ENCODE measurements at places on chromosomes 2 and 18.

DNA sequence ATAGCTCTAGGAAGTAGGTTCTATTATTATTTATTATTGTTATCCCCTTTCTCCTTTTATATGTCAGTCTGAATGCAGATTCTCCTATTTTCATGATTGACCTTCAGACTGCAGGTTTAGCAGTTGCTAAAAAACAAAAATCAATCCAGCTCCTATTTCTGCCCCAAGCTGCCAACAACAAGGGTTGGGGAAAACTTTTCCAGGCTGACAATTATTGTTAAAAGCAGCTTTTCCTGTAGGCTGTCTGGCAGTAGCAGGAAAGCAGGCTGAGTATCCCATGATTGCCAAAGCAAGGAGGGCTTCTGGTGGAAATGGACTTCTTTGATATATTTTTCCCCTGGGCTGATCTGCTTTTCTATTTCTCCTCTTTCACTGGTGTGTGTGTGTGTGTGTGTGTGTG lies 78.0 kb upstream of the CTLA4 start:
- no peak for DNase-seq

- no peak for DNase-seq
These were observed 78.2 kb downstream of the CELF4 start for GRCh38 chr18:37487400-37487867.

- no peak for DNase-seq
These were observed 86.2 kb downstream of the METTL8 start for GRCh38 chr2:171347591-171348032.

DNA sequence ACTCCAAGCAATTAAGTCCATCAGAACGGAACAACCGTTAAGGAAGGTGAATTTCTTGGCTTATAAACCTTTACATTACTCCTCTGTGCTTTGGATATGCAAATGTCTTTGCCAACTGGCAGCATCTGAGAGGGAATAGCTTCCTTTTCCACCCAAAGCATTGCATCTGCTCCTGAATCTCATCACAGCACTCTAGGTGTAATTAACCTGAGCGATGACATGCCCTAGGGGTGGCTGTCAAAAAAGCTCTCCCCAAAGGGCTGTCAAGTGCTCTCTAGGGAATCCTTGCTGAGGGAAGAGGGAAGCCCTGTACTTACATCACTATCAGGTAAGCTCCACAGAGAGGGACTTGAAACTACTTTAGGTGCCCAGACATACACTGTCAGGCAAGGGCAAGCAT lies 5.5 kb upstream of the SMARCAL1 start:
- no peak for DNase-seq

GRCh38 chr2:11099122-11100065 lies 55.9 kb upstream of the SLC66A3 start:
- DNase-seq: no peak

DNA sequence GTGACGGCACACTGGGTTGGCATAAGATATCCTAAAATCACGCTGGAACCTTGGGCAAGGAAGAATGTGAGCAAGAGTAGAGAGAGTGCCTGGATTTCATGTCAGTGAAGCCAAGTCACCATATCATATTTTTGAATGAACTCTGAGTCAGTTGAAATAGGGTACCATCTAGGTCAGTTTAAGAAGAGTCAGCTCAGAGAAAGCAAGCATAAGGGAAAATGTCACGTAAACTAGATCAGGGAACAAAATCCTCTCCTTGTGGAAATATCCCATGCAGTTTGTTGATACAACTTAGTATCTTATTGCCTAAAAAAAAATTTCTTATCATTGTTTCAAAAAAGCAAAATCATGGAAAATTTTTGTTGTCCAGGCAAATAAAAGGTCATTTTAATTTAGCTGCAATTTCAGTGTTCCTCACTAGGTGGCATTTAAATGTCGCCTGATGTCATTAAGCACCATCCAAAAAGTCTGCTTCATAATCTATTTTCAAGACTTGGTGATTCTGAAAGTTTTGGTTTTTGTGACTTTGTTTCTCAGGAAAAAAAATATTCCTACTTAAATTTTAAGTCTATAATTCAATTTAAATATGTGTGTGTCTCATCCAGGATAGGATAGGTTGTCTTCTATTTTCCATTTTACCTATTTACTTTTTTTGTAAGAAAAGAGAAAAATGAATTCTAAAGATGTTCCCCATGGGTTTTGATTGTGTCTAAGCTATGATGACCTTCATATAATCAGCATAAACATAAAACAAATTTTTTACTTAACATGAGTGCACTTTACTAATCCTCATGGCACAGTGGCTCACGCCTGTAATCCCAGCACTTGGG lies 19.6 kb downstream of the RSAD2 start:
- peak; percentile 75 for DNase-seq

GRCh38 chr2:118255301-118255700 lies 167.0 kb downstream of the INSIG2 start:
- no peak for DNase-seq

DNA sequence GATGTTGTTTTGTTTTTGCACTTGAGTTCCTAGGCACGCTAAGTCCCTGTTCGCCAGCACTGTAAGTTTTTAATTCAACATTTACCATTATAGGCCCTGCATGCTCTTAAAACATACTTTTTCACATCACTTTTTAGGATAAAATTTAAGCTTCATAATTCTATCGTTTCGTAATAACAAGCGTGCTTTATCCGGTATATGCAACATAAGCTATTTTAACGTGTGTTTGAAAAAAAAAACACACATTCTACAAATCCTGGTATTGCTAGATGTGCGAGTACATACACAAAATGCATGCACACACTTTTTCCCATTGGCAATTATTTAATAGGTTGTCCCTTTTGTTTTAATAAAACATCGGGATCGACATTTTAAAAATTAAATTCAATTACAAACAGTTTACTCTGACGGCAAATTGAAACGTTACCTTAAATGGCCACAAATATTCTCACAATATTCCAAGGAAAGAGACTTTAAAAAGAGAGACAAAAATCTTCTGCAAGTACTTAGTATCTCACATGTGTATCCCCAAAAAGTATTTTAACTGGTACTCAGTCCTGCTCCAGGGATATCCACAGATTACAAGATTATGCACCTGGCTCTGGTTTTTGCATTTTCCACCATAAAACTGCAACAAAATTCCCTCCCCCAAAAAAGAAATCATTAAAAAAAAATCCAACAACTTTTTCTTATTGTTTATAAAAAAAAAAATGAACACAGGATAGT lies 1.0 kb upstream of the TCF4 start:
- DNase-seq: peak; percentile 45

- DNase-seq: no peak
These were observed 1.2 kb downstream of the SERPINB5 start for GRCh38 chr18:63477968-63478367.

DNA sequence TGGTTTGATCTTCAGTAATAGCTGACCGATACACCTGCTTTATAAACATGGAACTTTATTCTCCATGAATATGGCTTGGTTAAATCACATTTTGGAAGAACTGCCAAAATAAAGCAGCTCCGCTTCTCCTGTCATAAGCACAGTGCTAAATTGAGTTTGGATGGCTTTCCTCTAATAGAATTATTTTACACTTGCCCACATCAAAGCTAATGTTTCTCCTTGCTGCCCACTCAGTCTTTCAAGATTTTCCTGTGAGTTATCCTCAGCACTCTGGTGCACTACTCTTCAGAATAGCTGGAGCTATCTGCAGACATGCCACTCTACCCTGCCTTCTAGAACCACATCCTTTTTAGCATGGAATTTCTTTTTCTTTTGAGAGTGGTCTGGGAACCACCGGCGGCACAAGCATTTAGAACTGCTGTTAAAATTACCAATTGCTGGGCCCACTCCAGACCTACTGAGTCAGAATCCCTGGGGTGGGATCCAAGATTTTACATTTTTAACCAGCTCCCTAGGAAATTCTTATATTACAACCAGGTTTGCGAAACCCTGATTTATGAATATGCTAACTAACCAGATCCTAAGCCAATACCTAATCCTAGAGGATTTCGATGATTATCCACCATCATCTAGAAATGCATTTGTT lies 283.3 kb downstream of the AFF3 start:
- DNase-seq: no peak

GRCh38 chr2:225170162-225170561 lies 127.9 kb upstream of the DOCK10 start:
- no peak for DNase-seq

Measured in NCI-H1694 treated with DMSO at 0.1 percent for 48 hours (cell line).